Stimulated activated CD8-positive, alpha-beta memory T cell treated with anti-CD3 and anti-CD28 coated beads, Interleukin-15, amount 100 ng/mL, for 48 hours (primary cell): ENCODE measurements at places on chromosomes 2 and 18.

DNA sequence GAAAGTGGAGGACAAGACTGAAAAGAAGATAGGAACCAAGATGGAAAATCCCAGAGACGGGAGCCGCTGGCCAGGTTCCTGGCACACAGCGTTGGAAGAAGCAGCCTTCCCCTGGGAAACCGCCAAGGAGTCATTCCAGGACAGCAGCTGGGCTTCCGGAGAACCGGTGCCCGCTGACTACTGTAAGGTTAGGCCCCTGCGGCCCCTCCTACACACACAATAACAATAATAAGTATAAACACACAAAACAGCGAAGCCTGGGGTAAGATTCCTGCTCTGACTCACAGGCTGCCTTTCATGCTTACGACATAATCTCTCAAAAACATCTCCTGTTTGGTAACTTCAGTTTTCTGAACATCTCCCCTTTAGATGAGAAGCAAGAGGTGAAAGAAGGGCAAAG, 28.1 kb upstream of the MYCN start:
- DNase-seq: no peak

- no peak for DNase-seq
Measured at GRCh38 chr2:25994509-25994908, 12.2 kb upstream of the KIF3C start.

GRCh38 chr2:241796610-241797138, 12.3 kb upstream of the NEU4 start:
- no peak for DNase-seq

GRCh38 chr2:226077031-226077430, 677.5 kb downstream of the NYAP2 start:
- no peak for DNase-seq
